CD4-positive, alpha-beta T cell treated with Interleukin-6 at 100 ng/mL for 8 hours (primary cell): ENCODE measurements at places on chromosomes 3 and 15.

GRCh38 chr3:147184794-147185193, 221.5 kb downstream of the ZIC4 start:
- DNase-seq = no peak

GRCh38 chr15:92243227-92243626, 150.5 kb upstream of the ST8SIA2 start:
- DNase-seq = no peak

GRCh38 chr15:100134089-100134583, 207.6 kb downstream of the ADAMTS17 start:
- no peak for DNase-seq

DNA sequence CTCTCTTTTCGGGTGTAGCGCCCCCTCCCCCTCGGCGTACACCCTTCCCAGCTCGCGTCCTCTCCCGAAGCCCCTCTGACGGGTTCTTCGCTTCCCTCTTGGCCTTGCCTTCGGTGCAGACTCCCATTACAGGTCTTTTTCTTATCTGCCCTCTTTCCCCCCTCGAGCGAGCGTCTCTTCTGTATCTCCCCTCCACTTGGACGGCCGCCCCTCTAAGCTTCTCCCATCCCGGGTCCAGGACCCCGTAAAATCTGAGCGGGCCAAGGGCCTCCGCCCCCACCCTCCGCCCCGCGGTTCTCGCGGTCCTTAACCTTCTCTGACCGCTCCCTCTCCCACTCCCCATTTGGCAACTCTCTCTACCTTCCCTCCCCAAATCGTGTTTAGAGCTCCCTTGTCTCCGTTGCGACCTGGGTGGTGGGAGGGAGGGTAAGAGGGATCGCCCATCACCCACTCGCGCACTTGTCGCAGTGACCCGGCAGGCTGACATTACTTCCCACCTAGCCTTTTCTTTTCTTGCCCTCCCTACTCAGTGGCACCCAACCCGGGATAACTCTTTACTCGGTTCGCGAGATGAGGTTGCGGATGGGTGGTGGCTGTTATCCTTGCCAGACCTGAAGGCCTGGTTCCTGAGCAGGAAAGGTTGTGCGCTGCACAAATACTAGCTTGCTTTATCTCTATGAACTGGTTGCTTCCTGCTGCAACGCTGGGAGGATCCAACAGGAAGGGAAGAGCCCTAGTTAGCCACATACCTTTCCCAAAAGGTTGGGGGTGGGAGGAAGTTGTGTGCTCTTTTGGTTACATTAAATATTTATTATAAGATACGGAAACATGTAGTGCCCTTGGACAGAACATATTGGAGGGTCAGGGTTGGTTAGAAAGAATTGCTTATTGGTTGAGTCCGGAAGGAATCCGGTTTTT, 922 bp downstream of the RAB11A start:
- DNase-seq = peak; percentile 2

- DNase-seq = no peak
Measured at GRCh38 chr3:196633555-196634151, 5.8 kb upstream of the NRROS start.

DNA sequence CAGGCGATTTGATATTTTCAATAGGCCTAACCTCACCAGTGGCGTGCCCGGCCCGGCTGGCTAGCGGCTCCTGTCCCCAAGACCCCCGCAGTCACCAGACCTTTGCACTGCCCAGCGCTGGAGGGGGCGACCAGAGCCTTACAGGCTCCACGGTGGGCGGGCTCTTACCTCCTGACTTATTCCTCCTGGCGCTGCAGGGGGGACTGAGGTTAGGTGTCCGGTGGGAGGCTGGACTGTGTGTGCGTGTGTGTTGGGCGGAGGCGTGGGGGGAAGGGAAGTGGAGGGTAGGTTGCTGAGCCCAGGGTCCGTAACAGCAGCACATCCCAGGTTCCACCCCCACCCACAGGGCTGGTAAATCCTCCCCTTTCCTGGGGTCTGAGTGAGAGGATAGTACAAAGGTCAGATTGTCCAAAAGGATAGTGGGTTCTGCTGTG, 27.5 kb upstream of the THRB start:
- DNase-seq = no peak

DNA sequence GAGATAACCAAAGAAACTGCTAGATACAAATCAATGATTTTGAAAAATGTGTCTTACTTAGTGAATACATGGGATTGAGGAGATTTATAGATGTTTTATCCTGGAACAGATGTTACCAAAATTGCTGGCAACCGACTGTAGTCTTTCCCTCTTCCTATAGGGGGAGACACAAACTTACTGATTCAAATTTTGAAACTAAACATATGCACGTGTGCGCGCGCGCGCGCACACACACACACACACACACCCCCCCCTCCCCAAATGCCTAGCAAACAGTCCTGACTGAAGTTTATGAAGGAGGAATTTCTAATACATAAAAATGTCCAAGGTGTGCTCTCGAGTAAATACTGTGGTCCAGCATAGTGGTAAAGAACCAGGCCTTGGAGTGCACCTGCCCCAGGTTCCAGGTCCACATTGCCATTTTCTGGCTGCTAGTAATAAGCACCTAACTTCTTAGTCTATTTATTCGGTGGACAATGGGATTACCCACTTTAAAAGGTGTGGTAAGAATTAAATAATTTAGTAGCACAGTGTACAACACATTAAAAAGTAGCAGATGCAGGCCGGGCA, 18.5 kb upstream of the C3orf62 start:
- peak; percentile 17 for DNase-seq

DNA sequence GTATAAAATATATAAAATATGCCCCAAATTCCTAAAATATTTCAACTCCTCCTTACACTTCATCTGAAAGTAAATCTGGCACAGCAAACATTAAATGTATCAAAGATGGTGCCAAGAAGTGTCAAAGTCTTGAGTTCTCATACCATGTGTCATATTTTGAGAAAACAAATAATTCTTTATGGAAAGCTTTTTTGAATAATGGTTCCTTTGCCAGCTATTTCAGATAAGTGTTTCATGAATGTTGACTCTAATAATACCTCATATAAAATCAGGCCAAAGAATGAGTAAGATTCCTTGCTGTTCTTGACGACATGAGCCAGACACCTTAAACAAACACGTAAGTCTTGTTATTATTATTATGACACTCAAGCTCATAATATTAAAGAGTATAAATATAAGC, 30.3 kb upstream of the ZNF385D start:
- no peak for DNase-seq

DNA sequence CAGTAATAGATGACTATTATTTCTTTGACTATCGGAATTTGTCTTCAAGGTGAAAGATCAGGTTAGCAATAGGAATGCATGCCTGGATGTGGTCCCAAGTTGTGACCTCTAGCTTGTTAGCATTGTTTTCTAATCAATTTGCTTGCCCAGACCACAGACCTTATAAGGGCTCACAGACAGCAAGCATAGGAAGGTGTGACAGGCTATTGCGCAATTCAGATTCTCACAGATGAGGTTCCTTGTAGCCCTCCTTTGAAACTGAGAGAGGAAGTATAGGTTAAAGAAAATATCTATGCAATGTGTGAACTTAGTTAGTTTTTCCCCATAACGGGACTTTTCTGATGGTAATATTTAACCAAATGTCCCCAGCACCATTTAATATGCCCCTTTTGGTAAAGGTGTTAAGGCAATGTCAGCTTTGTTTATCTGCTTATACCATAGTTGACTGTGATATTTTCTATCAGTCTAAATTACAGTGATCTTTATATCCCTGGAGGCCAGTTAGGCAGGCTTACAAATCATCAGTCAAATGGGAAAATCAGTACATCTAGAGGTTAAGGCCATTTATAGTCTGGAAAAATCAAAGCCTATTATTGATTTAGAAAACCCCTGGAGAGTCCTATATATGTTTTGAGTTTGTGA, 168.1 kb upstream of the MBNL1 start:
- no peak for DNase-seq

DNA sequence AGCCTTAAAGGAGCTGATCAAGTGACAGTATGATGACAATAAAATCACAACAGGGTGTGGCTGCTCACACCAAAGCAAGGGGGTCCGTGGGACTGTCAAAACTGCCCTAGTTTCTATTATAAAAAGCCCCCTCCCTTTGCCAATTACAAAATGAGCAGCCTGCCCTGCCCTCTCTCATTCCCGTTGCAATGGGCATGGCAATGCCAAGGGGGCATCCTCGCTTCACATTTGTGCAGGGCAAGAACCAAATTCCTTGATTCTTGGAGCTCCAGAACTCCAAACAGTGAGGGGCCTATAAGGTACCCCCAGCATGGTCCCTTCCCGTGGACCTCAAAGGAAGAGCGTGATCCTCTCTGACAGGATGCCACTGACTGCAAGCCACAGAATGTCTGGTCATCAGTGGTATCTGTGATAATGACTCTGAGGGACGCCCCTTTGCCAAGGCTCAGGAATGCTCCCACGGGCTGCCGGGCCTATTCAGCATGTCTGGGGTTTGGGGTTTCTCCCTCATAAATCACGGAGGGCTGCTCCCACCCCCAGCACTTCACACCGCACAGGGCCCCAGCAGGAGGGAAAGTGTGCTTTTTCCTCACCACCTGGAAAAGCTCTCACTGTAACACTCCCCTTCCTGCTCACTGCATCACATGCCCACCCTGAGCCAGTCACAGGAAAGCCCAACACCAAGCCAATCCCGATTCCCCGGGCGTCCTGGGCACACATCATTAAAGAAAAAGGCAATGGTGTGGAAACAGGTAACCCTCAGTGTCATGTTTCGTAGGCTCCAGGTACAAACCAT, 105.1 kb upstream of the TRPM1 start:
- no peak for DNase-seq

DNA sequence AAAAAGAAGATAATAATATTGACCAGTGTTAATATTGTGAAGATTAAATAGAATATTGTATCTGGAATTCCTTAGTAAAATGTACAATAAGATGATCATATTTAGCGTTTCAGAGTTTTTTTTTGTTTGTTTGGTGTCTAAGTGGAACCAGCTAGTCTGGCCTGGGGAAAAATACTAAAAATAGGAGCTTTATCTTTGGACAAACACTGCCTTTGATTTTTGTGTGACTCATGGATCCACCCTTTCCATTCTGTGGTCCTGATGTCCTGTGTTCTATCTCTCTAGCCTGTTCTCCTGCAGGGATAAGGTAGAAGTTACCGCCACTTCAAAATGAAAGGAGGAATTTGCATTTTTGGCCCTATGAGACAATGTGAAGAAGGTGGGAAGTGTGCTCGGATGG, 79.7 kb upstream of the CRBN start:
- DNase-seq = no peak

GRCh38 chr15:37204692-37205091, 104.3 kb upstream of the MEIS2 start:
- no peak for DNase-seq

DNA sequence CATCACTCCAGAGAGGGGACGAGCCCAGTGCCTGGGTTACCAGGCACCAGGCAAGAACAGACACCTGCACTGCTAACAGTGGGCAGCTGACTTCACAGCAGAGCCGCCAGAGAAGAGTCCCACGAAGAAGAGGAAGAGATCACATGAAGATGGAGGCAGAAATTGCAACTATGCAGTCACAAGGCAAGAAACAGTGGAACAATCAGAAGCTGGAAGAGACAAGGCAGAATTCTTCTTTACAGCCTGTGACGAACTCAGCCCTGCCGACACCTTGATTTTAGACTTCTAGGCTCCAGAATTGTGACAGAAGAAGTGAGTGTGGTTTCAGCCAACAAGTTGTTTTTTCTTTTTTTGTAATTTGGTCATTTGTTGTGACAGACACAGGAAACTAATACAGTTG, 59.2 kb downstream of the IL12A start:
- DNase-seq = no peak

DNA sequence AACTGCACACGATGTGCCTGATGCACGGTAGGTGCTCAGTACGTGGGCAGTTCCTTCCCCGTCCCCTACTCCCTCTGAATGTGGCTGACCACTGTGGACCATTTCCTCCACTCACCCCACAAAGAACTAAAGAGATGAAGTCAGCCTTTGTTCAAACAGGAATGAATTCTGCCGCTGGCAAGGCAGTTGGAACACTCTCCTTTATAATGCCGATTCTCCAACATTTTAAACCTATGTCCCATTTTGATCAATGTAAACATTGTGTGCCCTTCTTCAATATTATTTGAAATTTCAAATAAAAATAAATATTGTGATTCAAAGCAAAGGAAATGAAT, 57.5 kb upstream of the MEF2A start:
- DNase-seq = no peak

DNA sequence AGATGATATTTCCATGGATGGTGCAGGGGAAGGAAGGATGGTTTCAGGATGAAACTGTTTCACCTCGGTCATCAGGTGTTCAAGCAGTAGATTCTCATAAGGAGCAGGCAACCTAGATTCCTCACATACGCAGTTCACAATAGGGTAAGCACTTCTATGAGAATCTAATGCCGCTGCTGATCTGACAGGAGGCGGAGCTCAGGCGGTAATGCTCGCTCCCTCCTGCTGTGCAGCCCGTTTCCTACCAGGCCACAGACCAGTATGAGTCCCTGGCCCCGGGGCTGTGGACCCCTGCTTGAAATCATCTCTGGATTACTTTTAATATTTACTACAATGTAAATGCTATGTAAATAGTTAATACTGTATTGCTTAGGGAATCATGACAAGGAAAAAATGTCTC, 241.8 kb downstream of the ROBO2 start:
- DNase-seq = no peak

DNA sequence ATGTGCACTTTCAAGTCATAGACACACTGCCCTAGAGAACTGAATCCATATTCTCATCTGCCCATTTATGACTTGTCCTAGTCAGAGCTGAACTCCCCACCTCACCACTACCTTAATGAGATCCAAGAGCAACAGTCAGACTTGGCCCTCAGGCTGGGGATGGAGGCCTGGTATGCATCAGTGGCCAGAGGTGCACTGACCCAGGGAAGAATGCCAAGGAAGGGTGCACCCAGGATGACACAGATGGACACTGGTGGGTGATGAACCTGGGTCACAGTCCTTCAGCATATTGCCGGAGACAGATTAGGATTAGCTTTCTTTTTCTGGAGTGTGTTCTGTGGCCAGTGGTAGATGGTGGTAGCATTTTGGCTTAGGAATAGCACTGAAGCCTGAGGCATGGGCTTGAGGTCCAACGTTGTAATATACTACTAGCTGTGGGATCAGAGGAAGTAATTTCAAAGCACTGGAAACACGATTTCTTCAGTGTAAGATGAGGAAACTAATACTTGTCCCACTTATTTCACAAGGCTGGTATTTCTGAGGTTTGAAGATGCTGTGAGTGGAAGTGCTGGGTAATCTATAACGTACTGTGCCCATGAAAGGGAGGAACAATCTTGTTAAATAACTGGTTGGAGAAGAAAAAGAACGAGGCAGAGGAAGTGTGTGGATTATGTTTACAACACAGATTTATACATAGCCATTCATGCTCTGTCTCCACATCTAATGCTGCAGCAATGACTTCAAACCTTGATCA, 265.0 kb downstream of the THRB start:
- DNase-seq = no peak

DNA sequence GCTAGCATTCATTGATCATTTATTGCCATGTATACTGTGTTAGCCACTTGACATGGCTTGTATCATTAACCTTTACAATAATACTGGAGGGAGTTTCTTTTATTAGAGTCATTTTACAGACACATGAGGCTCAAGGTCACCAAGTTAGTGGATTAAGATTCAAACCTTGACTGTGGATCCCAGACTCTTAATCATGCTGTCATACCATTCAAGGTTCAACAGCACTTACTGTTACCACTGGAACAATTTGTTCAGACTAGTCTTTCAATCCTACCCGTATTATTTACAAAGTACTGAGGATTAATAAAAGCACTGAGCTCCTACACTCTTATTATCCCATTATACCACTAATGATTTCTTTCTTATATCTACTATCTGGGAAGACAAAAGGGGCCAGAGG, 1.2 kb downstream of the COX17 start:
- DNase-seq = no peak
